Activated naive CD4-positive, alpha-beta T cell treated with anti-CD3 and anti-CD28 coated beads for 36 hours (primary cell): ENCODE measurements at places on chromosomes 5 and 9.

DNA sequence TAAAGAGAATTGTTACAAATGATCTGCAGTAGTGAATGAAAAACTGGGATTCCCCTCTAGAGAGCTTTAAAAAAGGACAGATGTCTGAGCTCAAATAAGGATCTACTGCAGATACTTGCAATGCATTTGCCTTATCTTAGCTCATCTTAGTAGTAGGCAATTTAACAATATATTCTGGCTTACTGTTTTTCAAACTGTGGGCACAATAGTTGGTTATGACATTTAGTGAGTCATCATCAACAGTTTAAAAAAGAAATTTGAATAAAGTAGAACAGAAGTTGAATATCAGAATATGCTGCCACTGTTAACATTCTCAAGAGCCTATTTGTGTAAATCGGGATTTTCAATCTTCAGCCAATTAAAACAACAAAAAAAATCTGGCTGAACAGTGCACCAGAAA is 6.7 kb upstream of the CAST start:
- no peak for DNase-seq

DNA sequence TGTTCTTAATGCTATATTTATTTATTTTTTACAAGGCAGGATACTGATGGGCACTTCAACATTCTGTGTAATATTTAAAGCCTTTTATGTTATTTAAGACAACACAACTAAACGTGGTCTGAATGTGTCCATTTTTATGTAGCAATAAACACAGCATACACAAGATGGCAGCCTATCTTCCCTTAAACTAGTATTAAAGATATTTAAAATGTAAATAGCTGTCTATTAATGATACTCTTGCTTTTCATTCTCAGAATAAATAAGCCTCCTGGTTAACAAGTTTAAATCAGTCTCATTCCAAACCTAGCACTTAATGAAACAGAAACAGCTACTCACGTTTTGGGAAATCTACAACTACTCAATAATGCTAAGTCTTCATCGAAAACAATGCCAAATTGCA is 315.7 kb downstream of the MCTP1 start:
- no peak for DNase-seq

- DNase-seq = no peak
These were observed 15.7 kb upstream of the INPP5E start for GRCh38 chr9:136455043-136456002.

GRCh38 chr9:106417685-106418084 is 445.3 kb upstream of the ZNF462 start:
- no peak for DNase-seq

- DNase-seq = no peak
These were observed 199.5 kb downstream of the FOXD4L6 start for GRCh38 chr9:40928803-40929487.

DNA sequence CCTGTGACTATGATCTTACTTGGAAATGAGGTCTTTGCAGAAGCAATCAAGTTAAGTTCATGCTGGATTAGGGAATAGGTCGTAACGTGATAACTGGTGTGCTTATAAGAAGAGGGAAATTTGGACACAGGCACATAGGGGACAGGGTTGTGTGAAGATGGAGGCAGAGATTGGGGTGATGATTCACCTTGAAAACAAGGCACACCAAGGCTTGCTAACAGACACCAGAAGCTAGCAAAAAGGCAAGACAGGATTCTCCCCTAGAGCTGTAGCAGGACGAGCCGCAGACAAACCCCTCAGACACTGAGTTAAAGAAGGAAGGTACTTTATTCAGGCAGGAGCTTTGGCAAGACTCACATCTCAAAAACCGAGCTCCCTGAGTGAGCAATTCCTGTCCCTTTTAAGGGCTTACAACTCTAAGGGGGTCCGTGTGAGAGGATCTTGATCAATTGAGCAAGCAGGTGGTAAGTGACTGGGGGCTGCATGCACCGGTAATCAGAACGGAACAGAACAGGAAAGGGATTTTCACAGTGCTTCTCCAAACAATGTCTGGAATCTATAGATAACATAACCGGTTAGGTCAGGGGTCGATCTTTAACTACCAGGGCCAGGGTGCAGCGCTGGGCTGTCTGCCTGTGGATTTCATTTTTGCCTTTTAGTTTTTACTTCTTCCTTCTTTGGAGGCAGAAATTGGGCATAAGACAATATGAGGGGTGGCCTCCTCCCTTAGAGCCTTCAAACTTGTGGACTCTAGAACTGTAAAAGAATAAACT is 57.5 kb upstream of the S1PR3 start:
- no peak for DNase-seq

DNA sequence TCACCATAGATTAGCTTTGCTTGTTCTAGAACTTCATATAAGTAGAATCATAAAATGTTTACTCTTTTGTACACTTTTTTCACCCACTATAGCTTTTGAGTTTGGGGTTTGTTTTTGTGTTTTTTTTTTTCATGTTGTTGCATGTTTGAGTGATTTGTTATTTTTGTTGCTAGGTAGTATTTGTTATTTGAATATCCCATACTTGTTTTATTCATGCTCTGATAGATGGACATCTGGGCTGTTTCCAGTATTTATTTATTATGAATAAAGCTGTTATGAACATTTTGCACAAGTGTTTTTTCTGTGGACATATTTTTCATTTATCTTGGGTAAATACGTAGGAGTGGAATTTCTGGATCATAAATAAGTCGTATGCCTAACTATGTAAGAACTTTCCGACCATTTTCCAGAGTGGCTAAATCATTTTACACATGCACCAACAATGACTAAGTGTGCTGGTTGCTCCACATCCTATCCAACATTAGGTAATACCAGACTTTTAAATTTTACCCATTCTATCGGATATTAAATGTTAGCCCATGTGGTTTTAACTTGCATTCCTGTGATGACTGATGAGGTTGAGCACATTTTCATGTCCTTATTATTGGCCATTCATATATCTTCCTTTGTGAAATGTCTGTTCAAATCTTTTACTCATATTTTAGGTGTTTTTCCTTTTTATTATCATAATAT is 69.1 kb upstream of the NR4A3 start:
- no peak for DNase-seq
